Fibroblast of villous mesenchyme (primary cell): ENCODE measurements at places on chromosomes 3 and 15.

DNA sequence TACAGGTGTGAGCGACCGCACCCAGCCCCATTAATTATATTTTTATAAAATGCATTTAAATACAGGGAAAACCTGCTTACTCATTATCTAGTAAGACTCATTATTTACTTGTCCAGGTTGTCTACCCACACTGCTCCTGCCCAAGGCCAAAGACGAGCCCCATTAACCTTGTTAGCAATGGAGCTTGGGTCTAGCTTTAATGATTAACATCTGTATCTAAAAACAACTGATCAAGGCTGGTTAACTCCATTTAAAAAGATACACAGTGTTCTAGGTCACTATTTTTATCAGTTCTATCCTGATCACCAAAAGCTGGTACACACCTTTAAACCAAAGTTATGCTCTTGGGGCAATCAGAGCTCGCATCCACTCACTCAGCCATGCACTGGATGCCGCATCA is 10.4 kb upstream of the NCKIPSD start:
- no peak for DNase-seq

DNA sequence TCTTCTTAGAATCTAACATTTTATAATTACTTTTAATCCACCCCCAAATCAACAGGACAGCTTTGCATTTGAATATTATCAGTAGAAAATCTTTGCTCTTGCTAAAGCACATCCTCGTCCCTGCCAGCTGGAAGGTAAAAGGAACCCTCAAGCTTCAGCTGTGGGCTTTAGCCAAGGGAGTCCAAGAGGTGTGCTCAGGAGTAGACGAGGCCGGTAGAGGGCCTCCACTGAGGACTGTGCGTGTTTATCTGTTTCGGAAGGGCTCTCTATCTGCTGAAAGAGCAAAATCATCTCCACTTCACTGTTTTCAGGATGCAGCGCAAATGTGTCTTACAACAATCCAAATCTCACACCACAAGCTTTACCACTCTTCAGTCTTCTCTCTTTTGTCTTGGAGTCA is 257.4 kb upstream of the IL12A start:
- no peak for DNase-seq

DNA sequence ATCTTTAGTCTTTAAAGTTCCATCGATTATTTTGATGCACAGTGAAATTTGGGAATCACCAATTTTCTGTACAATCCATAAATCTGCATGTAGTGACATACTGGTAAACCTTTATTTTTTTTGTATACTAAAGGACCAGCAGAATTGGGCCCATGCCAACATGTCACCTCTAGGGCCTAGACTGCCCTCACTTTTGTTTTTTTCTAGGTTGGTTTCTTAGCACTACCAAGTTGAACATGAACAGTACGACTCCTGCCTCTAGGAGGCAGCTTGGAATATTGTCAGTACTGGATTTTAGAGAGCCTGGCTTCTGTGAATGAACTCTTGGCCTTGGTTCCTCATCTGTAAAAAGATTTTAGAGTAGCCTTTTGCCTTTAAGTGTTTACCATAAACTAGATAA is 32.3 kb downstream of the NKIRAS1 start:
- no peak for DNase-seq

DNA sequence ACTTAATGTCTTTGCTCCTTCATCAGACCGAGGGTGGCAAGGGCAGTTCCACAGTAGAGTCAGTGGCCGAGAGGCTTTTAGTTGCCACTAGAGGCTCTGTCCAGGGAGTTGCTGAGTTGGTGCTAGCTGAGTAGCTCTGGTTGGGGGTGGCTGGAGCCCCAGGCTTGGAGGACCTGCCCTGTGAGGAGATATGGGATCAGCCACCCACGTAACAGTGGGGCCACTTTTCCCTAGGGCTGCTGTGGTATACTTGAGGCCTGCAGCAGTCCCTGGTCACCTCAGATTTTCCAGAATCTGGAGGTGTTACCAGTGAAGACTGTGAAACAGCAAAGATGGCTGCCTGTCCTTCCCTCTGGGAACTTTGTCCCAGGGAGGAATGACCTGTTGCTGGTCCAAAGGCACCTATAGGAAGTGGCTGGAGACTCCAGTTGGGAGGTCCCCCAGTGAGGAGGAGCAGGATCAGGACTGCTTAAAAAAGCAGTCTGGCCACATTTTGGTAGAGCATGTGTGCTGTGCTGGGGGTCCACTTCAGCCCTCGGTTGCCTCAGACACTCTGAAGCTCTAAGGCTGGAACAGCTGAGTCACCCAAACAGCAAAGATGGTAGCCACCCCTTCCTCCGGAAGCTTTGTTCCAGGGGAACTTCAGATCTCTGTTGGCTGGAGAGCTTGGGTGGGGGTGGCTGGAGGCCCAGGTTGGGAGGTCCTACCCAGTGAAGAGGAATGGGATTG is 72.9 kb downstream of the AKAP13 start:
- no peak for DNase-seq

- DNase-seq = no peak
These were observed 20.9 kb upstream of the RBP1 start for GRCh38 chr3:139560411-139560810.

DNA sequence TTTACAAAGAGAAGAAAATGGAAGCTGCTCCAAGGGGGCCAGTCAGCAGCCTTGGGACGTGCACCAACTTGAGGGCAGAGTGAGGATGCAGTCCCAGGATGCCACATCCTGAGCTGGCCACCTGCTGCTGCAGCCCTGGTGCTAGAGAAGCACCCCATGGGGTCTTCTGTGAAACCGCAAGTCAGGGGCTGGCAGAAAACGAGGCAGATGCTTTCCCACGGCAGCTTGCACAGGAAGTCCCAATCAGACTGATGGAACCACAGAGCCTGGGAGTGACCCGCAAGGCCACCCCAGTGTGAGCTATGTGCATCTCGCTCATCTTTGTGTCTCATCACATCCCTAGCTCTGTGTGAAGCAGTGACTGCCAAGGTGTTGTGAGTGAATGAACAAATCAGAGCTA is 76.5 kb downstream of the NUP210 start:
- DNase-seq = no peak

DNA sequence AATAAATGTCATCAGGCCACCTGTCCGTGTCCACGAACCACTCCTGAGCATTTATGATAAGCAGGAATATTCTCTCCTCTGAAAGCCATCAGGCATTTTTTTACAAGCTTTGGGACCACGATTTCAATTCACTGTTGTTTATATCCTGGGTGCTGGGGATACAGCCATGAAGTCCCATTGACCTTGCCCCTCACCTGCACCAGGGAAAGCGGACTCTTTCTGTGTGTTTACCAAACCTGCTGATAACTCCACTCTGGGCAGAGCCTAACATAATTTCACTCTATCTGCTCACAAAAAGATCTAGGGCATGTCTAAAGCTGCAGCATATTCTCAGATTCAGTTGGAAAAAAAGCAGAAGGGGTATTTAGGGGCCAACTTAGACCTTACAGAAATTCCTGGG is 4.8 kb downstream of the DNASE1L3 start:
- no peak for DNase-seq

- DNase-seq = peak; percentile 42
These were observed 73.6 kb downstream of the EEFSEC start for GRCh38 chr3:128226795-128227395.

GRCh38 chr15:25795061-25795460 is 68.1 kb downstream of the ATP10A start:
- no peak for DNase-seq

DNA sequence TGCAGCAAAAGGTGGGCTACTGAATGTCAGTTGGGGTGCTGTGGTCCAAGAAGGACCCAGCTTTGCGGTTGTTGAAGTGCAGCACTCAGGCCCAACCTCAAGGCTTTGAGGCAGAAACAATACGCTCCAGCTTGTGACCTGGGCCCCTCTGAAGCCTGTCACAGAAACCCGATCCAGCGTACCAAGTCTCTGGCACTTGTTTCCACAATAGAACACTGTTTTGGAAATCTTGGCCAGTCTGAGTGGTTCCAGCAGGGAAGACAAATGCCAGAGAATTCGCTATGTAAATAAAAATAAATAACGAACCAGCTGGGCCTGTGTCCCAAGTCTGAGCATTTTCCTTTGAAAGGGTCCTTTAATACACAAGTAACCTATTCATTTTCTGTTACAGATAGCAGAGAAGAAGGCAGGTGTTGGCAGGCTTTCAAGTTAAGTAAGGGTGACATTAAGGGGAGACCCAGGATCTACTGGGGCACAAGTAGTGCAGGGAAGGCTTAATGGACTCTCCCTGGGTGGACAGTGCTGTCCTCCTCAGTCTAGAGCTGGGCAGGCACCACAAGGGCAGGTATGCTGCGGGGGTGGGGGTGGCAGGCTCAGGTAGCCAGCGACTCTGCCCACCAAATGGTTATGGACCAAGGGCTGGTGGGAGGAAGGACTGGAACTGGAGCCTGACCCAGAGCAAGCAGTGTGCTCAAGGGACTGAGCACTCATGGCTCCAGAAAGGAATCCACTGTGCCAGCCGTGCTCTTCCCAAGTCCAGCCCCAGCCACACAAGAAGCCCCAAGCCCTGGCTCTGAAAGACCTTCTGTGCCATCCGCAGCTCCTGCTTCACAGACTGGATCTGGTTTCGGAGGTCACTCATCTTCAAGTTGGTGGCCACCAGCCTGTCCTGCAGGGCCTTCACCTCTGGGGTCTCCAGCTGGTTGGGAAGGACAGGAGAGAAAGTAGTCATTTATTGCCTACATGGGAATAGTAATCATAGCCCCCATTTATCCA is 26.3 kb downstream of the CCDC13 start:
- peak; percentile 42 for DNase-seq

GRCh38 chr15:89783861-89784685 is 7.9 kb downstream of the MESP2 start:
- no peak for DNase-seq

- peak; percentile 35 for DNase-seq
These were observed 1.2 kb downstream of the MECOM start for GRCh38 chr3:169662132-169662842.

DNA sequence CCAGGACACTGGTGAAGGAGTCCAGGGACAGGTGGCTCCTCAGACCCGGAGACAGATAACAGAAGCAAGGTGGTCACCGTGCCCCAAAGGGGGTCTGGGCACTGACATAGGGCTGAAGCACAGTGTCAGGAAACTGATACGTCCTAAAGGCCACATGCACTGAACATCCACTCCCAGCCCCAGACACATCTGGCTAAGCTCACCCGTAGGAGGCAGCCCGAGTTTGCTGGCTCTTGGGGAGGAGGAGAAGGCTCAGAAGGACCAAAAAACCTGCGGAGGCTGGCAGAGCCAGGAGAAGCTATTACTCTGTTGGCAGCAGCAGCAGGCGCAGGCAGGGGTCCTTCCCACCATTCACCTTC is 1.2 kb downstream of the CACNA2D2 start:
- DNase-seq = no peak

- no peak for DNase-seq
These were observed 29.5 kb upstream of the ETV5 start for GRCh38 chr3:186138272-186138981.

- no peak for DNase-seq
These were observed 1.9 kb downstream of the RAB6B start for GRCh38 chr3:133893683-133894352.

GRCh38 chr15:42826251-42826890 is 89.4 kb upstream of the CDAN1 start:
- DNase-seq = no peak

DNA sequence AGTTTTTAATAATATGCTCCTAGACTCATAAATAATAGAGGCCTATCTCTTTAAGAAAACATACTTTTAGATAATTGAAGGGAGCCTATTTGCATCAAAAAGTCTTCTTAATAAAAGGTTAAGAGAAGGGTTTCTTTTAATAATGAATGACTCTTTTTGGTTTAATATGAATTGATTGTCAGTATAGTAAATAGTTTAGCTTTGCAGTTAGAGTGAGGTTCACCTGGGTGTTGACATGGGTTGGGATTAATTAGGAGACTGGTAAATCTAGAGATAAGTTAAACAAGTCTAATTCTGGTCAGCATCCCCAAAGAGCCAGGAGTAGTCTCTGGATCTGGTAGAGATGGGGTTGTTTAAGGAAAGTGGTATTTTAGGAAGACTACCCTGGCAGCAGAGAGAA is 43.0 kb downstream of the KAT2B start:
- DNase-seq = no peak

DNA sequence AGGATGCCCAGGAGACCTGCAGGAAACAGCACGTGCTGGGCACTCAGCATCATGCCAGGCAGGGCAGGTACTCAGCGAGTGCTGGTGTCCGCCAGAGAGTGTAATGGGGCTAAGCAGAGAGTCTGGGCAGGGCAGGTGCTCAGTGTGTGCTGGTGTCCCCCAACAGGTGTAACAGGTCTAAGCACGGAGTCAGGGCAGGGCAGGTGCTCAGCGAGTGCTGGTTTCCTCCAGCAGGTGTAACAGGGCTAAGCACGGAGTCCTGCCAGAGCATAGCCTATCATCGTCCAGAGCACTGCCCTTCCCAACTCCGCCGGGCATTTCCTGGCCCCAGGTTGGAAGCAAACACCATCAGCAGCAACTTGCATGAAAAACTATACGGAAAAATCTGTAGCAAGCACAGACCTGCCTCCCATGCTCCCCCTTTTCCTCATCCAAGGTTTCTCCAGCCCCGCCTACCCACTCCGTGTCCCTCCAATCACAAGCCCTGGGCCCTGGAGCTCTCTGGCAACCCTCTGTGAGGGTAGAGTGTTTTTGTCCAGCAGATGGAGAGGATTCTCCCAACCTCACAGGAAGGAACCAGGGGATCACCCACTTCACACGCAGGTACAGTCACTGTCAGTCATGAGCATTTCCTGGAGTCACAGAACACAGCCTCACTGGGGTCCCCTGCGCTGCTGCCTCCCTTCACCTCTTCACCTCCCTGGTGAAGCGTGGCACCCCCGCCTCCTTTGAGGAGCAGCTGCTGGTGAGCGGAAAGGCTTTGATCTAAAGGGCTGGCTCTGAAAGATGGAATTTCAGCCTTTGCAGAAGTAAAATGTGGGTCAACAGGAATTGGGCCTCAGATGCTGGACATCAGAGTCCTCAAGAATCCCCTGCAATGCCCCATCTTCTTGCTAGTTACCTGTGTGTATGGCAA is 302.5 kb downstream of the OCA2 start:
- DNase-seq = no peak

- DNase-seq = no peak
These were observed 424 bp downstream of the EAF2 start for GRCh38 chr3:121835465-121835801.

- peak; percentile 76 for DNase-seq
These were observed 5.7 kb downstream of the STIMATE start for GRCh38 chr3:52891615-52892081.

GRCh38 chr3:137854533-137855261 is 90.6 kb downstream of the SOX14 start:
- DNase-seq = no peak

GRCh38 chr3:66442254-66443117 is 58.3 kb downstream of the LRIG1 start:
- DNase-seq = peak; percentile 90

GRCh38 chr3:57545636-57546268 is 1.6 kb upstream of the DNAH12 start:
- no peak for DNase-seq

DNA sequence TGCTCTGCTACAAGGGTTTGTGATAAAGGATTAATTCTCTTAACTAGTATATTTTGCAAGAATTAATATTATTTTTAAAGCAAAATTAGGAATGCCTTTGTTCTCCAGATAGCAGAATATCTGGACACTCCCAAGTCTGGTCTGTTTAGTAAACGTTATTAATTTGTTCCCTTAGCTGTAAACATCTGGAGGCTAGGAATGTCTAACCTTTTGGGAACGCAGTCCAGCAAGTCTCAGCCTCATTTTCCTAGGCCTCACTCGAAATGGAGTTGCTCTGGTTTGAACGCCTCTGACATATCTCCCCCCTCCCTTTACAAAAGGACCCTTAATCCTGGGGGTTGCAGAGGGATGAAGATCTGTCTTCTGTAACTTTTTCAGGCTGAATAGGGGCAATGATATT is 59.3 kb upstream of the WNT7A start:
- DNase-seq = no peak

- no peak for DNase-seq
These were observed 33.5 kb downstream of the PDIA5 start for GRCh38 chr3:123100193-123100776.
